ENCODE measurements at places on chromosomes 2 and 18.

DNA sequence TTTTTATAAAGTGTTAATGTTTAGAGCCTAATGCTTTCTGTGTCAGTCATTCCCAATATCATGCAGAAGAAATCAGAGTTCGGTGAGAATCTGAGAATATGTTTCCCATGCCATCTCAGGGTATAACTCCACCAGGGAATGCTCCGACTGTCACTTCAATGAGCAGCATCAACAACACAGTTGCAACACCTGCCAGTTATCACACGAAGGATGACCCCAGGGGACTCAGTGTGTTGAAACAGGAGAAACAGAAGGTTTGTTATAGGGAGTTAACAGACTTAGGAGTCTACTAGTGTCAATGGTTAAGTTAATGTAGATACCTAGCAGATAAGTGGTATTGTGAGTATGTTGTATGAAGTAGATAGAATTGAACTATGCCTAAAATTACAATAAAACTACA, 31.0 kb downstream of the VAPA start:
- DNase-seq = no peak

DNA sequence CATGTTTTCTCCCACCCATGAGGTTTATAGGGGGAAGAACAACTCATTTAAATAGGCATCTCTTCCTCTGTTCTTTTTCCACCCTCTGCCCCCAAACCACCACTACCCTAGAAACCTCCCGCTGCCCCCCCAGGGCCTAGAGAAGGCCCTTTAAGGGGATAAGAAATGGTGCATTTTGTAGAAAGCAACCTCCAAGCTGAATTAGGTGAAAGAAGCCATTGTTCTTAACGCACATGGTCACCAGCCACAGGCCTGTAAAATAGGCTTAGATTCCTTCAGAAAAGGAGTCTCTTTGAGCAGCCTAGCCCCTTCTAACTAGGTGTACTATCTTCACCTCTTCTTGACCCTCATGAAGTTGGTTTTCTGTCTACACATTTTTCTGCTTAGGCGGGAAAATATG, 118.6 kb upstream of the SP5 start:
- no peak for DNase-seq

GRCh38 chr2:236289766-236290462, 25.7 kb upstream of the ASB18 start:
- no peak for DNase-seq

GRCh38 chr2:136206613-136207012, 88.7 kb upstream of the CXCR4 start:
- DNase-seq = no peak

DNA sequence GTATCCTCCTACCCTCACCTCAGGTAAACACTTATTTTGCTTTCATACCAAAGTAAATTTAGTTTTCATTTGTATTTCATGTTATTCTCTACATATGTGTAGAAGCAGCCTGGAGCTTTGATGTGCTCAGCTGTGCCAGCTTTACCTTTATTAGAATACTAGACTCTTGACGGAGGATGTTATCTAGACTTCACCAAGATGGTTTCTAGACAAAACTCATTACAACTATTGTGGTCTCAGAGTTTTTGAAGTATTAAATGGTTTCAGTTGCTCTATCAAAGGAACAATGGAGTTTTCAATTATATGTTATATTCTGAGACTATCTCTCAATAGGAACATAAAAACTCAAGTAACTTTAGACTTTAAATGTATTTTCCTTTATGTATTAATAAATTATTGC, 5.0 kb upstream of the IL18RAP start:
- DNase-seq = no peak

- DNase-seq = no peak
Measured at GRCh38 chr2:215969131-215969841, 44.1 kb downstream of the MREG start.

DNA sequence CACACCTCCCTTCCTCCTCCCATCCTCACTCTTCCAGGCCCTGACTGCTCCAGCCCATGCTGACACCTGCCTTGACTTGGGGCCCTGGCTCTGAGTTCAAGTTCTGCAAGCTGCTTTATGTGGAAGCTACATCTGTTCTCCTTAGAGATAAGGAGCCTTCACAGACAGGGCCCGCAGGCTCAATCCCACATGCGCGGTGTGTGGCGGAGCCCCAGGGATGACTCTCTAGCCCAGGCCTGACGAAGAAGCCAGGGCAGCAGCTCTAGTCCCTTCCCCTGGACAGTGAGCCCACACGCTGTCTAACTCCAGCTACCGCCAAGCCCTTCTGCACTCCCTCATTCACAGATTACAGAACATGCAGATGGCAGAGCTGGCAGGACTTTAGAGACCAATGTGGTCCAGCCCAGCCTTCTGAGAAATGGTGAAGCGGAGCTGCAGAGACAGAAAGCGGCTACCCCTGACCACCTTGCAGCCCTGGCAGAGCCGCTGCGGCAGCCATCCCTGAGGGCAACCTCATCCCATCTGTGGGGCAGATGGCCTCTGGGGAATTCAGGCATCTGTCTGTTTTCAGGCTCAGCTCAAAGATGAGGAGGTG, 304.3 kb downstream of the CELF4 start:
- DNase-seq = no peak

GRCh38 chr2:233056961-233057605, 3.1 kb upstream of the INPP5D start:
- DNase-seq = no peak

DNA sequence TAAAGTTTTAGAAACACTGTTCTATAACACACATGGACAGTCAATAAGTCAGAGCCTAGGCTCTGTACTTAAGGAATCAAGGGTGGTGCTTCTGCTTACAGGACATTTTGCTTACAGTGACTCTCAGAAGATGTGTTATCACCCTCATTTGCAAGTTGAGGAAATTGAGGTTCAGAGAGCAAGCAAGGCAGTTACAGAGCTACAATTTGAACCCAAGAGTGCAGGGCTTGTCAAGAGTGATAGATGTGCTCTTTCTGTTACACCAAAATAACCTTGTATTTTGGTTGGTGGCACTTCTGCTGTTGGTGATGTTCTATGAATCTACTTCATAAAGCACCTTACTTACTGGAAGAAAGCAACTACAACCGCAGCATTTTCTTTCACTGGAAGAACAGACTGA, 170.2 kb downstream of the THADA start:
- no peak for DNase-seq

DNA sequence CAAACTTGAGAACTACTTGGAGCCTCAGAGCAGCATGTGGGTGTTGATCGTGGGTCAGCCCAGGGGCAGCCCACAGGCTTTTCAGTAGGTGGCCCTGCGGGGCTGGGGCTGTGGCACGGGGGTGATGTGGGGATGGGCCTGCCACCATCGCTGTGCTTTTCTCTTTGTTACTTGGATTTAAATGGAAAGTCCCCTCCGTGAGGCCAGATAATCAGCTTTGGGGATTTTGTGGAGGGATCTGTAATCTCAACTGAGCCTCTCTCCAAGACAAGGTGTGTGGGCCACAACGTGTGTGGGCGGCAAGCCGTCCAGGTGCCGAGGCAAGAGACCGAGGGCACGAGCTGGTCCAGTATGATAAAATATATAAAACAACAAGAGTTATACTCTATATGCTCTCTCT, 16.7 kb downstream of the COLEC11 start:
- DNase-seq = no peak

All from GM04504 (cell line).